ENCODE measurements at places on chromosomes 13 and 19.

DNA sequence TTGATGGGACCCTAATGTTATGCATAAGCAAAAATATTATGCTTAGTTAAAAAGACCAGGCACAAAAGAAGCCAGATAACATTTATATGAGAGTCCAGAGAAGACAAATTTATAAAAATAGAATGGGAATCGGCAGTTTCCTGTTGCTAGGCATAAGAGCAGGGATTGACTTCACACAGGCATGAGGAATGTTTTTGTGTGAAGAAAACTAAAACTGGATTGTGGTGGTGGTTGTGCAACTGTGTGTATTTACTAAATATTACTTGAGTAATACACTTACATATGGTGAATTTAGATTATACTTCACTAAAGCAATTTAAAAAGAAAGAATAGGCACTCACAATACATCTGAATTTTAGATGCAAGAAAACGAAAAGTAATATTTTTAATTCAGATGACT lies 108.3 kb downstream of the SLITRK1 start:
- no peak for DNase-seq

GRCh38 chr13:72643311-72643989 lies 84.0 kb downstream of the MZT1 start:
- peak; percentile 45 for DNase-seq

DNA sequence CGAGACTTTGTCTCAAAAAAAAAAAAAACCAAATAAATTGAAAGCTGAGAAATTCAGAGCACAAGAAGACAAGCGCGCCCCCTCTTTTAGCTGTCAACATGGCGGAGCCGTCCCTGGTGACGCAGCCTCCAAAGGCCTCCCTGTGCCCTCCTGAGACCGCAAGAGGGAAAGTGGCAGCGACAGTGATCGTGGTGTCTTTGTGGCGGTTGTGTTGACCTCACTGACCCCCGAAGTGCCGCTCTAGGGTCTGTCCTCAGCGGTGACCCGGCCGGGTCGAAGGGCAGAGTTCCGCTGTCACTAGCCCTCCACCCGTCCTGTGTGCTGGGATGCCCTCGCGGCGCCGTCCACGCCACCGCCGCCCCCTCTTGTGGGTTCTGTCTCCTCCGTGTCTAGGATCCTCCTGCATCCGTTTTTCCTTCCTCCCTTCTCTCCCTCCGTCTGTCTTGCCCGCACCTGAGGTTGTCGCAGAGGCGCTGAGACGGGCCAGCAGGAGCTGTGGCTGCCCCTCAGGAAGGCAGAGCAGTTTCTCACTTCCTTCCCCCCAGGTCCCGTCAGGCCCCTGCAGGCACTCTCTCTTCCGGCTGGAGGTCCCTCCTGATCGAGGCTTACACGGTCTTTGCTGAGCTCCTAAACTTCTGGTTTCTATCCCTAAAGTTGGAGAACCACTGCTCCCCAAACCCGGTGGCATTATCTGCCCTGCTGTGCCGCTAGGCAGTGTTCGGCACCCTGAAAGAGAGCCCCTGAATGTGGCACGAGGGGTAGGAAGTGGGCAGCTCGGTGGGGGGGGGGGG lies 7.2 kb downstream of the UHRF1 start:
- DNase-seq, result no peak

- DNase-seq, result no peak
Measured at GRCh38 chr19:48451624-48452023, 3.8 kb upstream of the KCNJ14 start.

GRCh38 chr13:73138276-73138637 lies 79.5 kb downstream of the KLF5 start:
- no peak for DNase-seq

DNA sequence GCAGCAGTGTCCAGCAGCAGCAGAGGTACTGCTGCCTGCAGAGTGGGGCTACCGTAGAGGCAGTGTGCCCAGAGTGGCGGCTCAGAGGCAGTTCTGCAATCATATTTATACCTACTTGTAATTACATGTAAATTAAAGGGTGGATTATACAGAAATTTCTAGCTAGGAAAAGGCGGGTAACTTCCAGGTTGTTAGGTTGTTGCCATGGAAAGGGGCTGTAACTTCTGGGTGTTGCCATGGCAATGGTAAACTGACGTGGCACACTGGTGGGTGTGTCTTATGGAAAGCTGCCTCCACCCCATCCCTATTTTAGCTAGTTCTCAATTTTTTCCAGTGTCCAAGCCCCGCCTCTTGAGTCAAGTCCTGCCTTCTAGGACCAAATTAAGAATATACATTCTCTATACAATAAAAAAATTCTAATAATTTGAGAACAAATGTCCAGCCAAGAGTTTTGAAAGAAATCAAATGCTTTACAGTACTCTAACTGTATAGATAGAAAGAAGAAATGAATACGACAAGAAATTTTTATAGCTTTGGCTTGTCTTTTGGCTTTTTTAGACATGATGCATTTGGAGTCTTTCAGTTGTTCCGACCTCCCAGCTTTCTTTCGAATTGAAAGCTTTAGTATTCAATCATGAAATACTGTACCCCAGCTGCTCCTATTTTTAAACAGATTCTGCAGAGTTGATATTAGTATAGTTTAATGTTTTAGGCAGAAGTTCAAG lies 816.6 kb downstream of the DIAPH3 start:
- no peak for DNase-seq

GRCh38 chr19:46000491-46001246 lies 5.4 kb downstream of the CCDC61 start:
- peak; percentile 60 for DNase-seq

DNA sequence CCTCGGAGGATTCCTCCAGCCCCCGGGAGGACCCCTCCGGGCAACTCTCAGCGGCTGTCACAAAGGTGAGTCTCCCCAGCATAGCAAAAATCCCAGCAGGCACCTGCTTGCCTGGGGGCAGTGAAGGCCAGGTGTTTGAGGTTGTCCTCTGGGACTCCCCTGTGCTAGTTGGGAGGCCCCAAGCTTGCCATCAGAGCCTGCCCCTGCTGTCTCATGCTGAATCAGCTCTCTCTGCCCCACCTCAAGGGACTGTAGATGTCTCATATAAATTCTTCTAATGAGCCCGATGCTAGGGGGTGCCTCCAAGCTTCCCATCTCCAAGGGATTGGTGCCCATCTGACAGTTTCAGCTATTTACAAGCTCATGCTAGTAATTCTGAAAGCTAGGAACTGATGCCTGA lies 53.6 kb downstream of the NWD1 start:
- no peak for DNase-seq

- peak; percentile 85 for DNase-seq
Measured at GRCh38 chr19:1279782-1280341, 4.5 kb downstream of the FAM174C start.

DNA sequence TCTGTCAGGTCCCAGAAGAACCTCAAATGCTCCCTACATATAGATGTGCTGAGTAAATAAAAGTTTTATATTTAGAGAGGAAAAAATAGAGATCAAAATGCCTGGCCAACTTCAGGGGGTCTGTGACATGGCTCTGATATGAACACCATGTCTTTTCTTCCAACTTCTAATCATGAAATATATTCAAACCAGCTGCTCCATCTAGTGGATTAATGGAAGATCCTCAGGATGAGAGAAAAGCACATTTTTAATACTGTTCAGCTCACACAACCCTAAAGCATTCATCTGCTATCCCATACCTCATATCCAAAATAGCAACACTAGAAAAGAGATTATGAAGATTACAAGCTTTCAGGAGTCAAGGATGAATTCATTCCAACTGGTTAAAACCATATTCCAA lies 56.0 kb upstream of the DOCK9 start:
- peak; percentile 34 for DNase-seq

- no peak for DNase-seq
Measured at GRCh38 chr13:24276861-24277260, 32.5 kb upstream of the C1QTNF9 start.

DNA sequence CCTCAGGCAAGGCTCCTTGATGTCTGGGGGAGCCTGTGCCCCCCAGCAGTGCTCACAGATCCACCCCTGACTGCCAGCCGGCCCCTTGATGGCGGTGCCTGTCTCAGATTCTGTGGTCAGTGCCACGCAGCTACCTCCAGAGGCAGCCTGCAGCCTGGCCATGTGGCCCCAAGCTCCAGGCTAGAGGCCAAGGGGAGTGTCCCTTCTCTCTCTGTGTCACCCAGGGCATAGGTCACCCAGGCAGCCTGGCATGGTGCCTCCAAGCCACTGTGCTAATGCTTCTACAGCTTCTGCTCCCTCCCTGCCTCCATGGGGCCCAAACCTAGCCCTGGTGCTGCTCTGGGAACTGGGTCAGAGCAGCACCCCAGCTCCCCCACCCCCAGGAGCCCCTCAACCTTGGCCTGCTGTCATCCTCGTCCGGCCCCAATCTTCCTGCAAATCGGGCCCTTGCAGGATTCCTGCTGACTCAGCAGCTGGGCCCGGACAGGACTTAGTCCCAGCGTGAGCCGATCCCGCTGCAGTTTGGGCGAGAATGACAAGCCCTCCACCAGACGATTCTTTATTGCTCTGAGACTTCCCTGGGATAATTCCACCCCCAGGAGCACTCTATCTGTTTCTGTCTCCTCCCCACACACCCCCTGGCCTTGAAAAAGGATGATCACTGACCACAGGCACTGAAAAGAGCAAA lies 2.8 kb upstream of the ARL11 start:
- DNase-seq, result no peak

GRCh38 chr13:25860265-25860664 lies 191.6 kb downstream of the SHISA2 start:
- no peak for DNase-seq

DNA sequence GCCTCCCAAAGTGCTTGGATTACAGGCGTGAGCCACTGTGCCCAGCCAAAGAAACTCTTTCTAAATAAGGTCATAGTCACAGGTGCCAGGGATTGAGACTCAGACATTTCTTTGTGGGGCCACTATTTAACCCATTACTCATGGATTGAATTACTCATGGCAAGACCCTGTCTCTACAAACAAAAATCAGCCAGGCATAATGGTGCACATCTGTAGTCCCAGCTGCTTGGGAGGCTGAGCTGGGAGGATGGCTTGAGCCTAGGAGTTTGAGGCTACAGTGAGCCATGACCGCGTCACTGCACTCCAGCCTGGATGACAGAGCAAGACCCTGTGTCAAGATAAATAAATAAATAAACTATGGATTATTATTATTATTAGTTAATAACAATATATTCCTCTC lies 3.6 kb upstream of the KLF2 start:
- no peak for DNase-seq

- no peak for DNase-seq
Measured at GRCh38 chr19:5826531-5827341, 12.8 kb downstream of the FUT6 start.

DNA sequence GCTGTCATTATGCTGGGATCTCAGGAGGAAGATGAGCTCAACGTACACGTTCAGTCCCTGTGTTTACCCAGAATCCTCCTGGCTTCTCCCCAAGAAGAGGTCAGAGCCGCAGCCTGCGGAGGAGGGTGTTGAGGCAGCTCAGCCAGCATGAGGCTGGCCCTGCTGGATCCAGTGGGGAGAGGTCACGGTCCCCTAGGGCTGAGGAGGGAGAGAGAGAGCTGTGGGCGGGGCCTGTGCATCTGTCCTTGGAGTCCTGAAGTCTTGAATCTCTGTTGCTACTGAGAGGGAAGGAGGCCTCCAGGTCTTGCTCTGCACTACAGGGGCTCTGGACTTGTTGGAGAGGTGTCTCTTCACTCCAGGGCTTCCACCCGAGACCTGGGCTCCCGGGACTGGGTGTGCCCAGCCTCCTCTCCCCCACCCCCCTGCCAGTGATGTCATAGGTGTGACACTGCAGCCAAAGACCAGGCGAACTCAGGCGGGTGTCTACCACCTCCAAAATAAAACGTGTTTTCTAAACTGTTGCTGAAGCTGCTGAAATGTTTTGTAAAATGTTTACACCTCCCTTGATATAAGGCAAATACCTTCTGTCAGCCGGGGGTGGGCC lies 77.9 kb upstream of the KCTD15 start:
- no peak for DNase-seq

DNA sequence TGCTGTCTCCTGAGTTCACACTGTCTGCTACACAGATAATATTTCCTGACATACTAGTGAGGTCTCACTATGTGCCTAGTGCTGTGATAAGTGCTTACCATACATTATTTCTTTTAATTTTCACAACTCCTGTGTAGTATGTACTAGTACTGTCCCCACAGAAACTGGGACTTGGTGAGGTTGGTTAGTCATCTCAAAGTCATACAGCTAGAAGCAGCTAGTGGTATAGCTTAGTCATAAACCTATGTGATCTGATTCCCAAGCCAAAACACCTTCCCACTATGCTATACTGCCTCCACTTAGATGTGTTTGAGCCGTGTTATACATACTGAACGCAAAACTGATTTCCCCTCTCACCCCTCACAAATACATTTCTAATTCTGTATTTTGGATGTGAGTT lies 10.5 kb downstream of the MTMR6 start:
- DNase-seq, result peak; percentile 72

- no peak for DNase-seq
Measured at GRCh38 chr13:48798180-48798579, 144.5 kb downstream of the CYSLTR2 start.

DNA sequence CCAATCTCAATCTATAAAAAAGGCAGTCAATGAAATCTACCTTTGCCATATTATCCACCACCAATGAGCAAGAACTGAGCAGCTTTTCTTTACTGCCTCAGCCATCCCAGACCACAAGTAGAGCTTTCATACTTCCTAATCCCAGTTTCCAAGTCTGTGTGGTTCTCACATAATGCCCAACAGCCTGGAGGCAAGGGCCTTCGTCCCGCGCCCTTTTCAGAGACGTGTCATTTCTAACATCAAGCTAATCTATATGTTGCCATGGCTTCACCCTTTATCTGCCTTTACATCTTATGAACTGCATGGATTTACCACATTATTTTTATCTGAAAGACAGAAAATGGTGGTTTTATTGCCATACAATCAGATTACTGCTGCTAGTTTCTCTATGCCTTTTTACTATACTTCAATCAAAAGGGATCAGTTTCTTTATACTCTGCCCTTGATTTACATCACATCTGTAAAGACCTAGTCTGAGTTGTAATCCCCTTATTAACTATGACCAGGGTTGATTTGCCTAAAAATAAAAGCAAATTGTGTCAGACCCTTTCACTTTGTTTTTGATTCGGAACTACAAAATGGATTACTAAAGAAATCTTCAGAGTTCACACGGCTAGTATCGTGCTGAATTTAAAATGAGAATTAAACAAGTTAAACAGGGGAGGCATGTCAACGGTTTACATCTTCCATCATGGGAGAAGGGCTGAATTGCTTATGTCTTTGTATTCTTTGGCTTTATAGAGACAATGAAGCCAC lies 5.9 kb downstream of the EFNB2 start:
- DNase-seq, result no peak

GRCh38 chr13:78299832-78300623 lies 303.3 kb downstream of the POU4F1 start:
- peak; percentile 21 for DNase-seq

DNA sequence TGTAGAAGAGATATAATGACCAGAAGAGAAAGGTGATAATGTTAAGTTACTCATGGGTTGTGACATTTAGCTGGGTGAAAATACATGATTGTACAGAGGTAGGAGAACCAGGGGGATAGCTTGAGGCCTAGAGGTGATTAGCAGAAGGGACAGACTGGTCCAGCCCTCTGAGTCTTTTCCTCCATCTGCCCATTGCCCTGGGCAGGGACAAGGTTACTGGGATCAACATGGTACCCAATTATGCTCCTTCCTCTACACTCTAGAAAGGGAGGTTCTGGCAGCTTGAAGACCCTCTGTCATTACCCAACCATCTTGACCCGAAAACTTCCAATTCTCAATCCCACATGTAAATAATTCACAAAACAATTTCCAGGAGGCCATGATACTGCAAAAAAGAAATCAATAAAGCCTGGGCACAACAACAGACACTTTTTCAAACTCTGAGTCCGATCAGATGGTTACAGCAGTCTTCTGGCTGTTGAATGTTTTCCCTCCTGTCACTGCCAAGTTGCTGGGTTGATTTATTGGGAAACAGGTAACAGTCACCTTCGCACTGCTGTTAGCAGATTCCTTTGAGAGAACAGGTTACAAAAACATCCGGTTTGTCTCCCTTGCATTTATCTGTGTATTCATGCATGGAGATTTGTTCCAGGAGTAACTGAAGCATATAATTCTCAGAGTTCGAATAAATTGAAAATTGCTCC lies 239.1 kb upstream of the HTR2A start:
- DNase-seq, result no peak

Measured in activated CD4-positive, alpha-beta T cell treated with anti-CD3 and anti-CD28 coated beads, Interleukin-2, amount 50 U/mL, for 16 hours (primary cell).